ENCODE measurements at places on chromosomes 6 and 20.
A peak's percentile ranks its signal among the peaks of the same experiment; 100 is the strongest.

- DNase-seq = no peak
Observed at GRCh38 chr6:22636452-22636851, 67.1 kb downstream of the HDGFL1 start.

- peak; percentile 54 for DNase-seq
Observed at GRCh38 chr6:111843347-111844147, 29.7 kb downstream of the FYN start.

DNA sequence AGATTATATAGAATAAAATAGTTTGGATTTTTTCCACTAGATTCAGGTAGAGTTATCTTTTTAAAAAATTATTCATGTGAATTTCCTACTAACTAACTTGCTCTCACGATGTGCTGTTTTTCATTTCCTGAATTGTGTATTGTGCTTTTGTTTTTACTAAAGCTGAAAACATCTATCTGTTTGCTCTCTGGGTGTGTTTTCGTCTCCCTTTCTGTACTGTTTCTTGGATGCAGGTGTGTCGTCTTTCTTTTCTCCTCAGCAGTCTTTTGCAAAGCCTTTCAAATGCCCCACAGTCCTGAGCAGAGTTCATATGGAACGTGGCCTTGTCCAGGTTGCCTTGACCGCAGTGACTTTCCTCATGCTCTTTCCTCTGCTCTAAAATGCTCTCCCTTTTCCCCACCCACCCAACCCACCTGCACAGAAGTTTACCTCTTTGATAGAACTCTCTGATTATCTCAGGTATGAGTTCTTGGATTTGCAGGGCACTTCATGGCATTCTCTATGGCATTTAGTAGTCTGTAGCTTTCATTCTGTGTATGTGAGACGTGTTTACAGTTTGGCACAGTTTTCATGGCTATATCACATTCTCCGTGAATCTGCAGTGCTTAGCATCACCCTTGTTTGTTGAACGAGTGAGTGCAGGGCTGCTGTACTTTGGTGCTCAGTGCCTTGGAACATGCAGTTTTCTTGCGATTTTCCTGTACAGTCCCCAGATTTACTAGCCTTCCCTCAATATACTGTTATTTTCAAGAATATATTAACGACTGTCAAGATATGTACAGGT lies 77.1 kb downstream of the FARS2 start:
- DNase-seq = no peak

GRCh38 chr6:31498748-31499147 lies 803 bp downstream of the MICB start:
- DNase-seq = no peak

DNA sequence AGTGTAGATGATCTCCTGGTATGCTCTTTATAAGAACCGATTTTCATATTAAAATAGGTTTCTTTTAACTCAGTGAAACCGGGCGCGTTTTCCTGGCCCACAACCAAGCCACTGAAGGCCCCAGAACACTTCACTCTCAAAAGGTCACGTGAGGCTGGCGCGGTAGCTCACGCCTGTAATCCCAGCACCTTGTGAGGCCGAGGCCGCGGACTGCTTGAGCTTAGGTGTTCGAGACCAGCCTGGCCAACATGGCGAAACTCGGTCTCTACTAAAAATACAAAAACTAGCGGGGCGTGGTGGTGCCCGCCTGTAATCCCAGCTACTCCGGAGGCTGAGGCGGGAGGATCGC lies 402 bp upstream of the TAF8 start:
- peak; percentile 32 for DNase-seq

DNA sequence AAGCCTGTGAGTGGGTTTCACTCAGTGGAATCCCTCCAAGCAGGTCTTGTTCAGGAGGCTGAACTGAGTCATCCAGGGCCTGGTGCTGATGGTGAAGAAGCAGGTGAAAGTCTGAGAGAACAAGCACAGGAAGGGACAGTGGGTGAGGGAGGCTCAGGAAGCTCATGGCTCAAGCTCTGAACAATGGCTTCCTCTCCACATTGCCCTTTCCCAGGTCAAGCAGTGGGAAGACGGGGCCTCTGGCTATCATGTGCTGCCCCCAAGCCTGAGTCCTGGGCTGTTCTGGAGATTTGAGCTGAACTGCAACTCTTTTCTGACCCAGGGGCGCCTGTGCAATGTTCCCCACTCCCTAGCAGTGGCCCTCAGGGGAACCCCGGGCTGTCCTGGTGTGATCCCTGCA lies 3.4 kb downstream of the CST9L start:
- DNase-seq = no peak

GRCh38 chr6:43668151-43669028 lies 19.2 kb downstream of the MRPS18A start:
- peak; percentile 3 for DNase-seq

GRCh38 chr6:152669895-152670294 lies 27.8 kb upstream of the MYCT1 start:
- no peak for DNase-seq

DNA sequence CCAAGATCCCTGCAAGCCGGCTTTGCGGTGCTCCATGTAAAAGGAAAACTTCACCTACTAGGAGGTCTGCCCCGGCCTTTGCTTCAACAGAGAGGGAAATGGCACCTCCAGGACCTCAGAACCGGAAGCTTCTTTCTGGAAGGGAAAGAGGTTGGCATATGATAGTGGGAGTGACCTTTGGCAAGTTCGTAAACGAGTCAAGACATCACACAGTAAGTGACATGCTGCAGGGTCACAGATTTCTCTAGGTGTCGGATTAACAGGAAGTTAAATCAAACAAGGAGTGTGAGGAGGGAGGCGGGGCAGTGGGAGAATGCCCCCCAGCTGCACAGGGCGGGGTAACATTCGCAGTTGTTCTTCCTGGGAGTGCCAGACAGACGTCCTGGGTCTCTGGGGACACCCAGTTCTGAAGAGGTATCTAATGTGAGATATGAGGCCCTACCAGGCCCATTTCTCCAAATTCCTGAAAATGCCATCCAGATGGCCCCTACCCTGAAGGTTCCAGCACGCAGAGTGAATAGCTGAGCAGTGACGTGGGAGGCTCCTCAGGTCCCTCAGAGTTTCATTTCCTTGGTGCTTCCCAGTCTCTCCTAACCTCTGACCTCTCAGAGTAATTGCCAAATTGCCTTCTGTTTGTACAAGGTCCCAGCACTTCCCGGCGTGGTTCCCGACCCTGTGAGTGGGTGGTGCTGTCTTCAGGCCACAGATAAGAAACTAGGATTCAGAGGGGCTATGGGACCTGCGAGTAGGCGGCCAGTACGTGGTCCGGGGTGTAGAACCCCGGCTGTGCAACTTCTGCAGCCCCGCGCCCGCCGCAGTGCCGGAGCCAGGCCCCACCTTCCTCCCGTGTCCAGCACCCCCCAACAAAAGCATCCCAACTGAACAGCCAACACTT lies 1.9 kb downstream of the RRBP1 start:
- no peak for DNase-seq

- DNase-seq = no peak
Observed at GRCh38 chr20:62879275-62880146, 17.9 kb upstream of the TCFL5 start.

- DNase-seq = no peak
Observed at GRCh38 chr20:61799928-61800327, 265.8 kb downstream of the TAF4 start.

GRCh38 chr6:6393069-6393529 lies 72.6 kb upstream of the F13A1 start:
- no peak for DNase-seq

- DNase-seq = no peak
Observed at GRCh38 chr6:34341481-34341971, 50.9 kb downstream of the NUDT3 start.

DNA sequence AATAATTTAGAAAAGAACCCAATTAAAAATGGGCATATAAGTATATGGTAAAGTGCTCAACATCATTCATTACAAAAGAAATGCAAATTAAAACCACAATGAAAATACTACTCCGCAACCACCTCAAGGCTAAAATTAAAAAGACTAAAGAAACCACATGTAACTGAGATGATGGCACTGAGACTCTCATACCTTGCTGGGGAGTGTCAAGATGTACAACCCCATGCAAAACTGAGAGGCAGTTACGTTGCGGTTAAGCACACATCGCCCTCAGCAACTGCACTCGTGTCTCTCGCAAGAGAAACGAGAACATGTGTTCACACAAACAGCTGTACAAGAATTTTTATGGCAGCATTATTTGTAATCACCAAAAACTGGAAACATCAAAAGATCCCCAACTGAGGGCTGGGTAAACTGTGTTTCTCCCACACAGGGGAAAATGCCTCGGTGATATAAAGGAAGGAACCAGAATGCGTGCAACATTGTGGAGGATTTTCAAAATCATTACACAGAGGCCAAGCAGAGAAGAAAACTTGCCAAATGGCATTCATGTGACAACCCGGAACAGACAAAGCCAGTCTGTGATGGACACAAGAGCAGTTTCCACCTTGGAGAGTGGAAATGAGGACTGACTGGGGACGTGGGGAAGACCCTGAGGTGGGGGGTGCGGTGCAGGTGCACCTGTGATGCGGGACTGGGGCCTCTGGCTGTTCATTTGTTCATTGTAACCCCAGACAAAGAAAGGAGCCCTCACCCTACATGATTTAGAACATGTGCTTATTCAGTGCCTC lies 144.9 kb downstream of the WDR27 start:
- DNase-seq = peak; percentile 16

DNA sequence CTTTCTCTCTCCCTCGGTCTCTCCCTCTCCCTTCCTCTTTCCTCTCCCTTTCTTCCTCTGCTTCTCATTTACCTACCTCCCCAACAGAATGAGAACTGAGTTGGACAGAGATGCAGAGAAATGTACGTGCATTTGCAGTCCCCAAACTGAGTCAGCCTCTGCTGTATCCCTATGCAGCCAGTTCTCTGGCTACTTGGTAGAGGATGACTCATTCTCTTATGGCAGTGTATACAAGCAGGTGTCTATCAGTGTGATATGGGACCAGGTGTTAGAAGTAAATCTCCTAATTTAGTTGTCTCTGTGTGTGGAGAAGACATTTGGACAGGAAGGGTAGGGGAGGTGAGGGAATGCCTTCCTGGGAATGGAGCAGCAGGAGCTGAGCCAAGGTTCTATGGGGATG lies 470.8 kb downstream of the CD109 start:
- no peak for DNase-seq

GRCh38 chr6:63671098-63671754 lies 35.6 kb downstream of the PHF3 start:
- no peak for DNase-seq

DNA sequence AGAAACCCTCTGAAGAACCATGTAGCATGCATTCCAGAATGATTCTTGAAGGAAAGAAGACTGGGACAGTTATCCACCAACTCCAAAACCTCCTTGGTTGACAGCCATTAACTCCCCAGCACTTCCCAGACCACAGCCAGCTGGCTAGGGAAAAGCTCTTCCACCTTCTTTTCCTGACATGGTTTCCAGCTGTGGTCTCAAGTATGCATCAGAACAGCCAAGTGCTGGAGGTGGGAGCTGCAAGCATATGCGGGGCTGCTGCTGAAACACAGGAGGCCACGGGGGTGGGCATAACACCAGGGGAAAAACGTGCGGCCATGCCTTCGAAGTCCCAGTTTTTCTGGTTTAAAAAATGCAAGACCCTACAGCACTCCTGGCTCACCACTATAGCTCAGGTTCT lies 108.0 kb upstream of the FAM184A start:
- no peak for DNase-seq

GRCh38 chr6:35473075-35473849 lies 5.1 kb downstream of the RPL10A start:
- DNase-seq = no peak

- DNase-seq = no peak
Observed at GRCh38 chr6:120876424-120876823, 457.9 kb downstream of the TBC1D32 start.

- peak; percentile 38 for DNase-seq
Observed at GRCh38 chr20:41617059-41617901, 897 bp downstream of the CHD6 start.

- no peak for DNase-seq
Observed at GRCh38 chr6:163984124-163984936, 569.8 kb downstream of the QKI start.

- no peak for DNase-seq
Observed at GRCh38 chr6:161503570-161503969, 229.7 kb upstream of the AGPAT4 start.

DNA sequence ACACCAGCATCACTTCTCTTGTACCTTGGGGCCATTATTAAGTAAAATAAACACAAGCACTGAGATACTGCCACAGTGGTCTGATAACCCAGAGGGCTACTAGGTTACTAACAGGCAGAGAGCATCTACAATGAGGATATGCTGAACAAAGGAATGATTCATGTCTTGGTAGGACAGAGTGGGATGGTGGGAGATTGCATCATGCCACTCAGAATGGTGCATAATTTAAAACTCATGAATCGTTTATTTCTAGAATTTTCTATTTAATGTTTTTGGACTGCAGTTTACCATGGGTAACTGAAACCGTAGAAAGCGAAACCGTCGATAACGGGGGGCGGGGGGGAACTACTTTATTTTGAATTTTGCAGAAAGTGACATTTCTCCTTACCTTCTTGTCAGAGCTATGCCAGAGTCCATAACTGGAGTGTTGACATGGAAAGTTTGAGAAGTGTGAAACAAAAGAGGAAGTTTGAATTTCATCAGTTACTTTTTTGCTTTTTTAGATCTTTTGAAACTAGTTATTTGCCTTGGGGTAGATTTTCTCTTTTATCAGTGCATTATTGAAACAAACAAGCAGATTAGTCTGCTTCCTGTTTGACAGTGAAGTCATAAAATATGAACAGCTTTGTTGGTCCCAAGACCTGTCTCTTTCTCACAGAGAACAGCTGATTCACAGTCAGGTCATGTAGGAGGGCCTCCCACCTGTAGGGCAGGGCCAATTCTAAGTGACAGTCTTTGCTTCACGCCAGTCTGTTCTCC lies 124.9 kb downstream of the KLHL32 start:
- DNase-seq = peak; percentile 13

DNA sequence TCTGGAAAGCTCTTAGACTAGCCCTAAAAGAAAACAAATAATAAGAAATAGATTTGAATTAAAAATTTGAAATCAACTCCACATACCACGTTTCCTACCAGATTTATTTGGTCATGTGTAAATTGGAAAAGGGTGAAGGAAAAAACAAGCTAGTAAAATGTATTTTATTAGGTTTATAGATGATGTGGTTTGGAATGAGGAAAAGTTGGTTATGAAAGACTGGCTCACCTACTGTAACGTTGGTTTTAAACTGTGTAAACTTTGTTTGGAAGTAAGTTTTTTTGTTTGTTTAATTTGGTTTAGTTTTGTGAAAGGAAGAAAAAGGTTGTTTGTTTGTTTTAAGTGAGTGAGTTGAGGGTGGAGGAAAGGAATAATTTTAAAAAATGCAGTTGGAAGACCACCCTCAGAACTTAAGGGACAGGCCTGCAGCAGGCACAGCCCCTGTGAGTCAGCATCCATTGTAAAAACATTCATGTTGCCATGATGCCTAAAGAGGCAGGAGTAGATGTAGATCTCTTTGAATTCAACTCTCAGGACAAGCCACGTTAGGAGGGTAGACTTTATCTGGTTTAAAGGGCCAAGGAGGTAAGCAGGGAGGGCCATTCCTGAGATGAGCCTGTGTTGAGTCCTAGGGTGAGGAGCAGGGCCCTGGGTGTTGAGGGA lies 93.7 kb upstream of the SCGN start:
- no peak for DNase-seq

- DNase-seq = no peak
Observed at GRCh38 chr6:151576633-151577032, 82.8 kb downstream of the CCDC170 start.

- DNase-seq = peak; percentile 53
Observed at GRCh38 chr20:36644706-36645095, 1.3 kb downstream of the SLA2 start.

- DNase-seq = no peak
Observed at GRCh38 chr6:91142154-91142553, 555.3 kb upstream of the MAP3K7 start.
